ENCODE measurements at places on chromosomes 3 and 15. TPM values are rescaled to one million over a fixed set of nuclear protein-coding genes. Genes with fewer than 3 reads are reported as not detected.
A peak's percentile ranks its signal among the peaks of the same experiment; 100 is the strongest.

DNA sequence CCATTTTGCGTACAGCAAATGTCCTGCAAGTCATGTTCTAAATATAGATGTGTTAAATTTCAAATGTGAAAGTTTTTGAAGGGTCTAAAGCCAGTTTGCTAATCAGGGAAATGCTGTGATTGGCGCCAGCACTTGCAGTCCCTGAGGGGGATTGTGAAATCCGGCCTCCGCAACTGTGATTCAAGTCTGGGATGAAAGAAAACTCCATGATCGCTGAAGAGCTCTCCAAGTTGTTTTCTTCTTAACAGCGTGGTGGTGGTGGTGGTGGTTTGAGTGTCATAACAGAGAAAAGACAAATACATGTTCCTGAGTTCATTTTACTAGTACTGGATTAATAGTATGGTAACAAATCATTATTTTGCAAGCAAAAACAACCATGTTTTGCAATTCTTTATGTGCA is 51.8 kb downstream of the MITF start:
- no peaks in the 10 kb centered on the region for H3K36me3 ChIP-seq
- no peaks in the 10 kb centered on the region for H3K27me3 ChIP-seq
- H3K27ac ChIP-seq, result peak overlapping the region; percentile 20

The ATP13A4 gene
- 2.6 TPM for total RNA-seq

The CA12 gene
- total RNA-seq, result not detected

GRCh38 chr15:70201425-70201775 is 103.7 kb upstream of the TLE3 start:
- no peaks in the 10 kb centered on the region for H3K4me1 ChIP-seq
- H3K27me3 ChIP-seq, result no peaks in the 10 kb centered on the region
- DNase-seq, result no peak
- H3K27ac ChIP-seq, result no peak overlapping the region

DNA sequence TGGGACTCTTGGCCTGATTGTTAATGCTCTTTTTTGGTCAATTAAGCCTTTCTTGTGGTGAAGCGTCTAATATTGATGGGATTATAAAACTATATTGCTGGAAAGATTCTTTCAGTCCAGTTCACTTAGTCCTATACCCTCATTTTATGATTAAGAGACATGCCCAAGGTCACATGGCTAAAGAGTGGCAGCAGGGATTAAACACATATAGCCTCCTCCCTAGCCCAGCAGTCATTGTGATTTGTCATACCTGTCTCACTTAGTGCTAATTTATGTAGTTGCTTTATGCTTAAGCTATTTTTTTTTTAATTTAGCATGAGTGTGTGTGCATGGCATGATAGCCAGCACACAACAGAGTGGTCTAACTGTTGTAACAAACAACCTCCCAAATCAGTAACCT is 9.5 kb downstream of the PARP14 start:
- H3K36me3 ChIP-seq, result peaks cover 38% of the 10 kb centered on the region
- H3K4me1 ChIP-seq, result peaks cover 6% of the 10 kb centered on the region
- H3K27me3 ChIP-seq, result no peaks in the 10 kb centered on the region
- no peak for DNase-seq
- no peak overlapping the region for H3K4me3 ChIP-seq

The DZIP1L gene
- total RNA-seq, result 0.20 TPM

GRCh38 chr3:8895829-8896228 is 67.4 kb downstream of the RAD18 start:
- no peaks in the 10 kb centered on the region for H3K36me3 ChIP-seq
- DNase-seq, result no peak
- no peak overlapping the region for H3K27ac ChIP-seq
- no peak overlapping the region for H3K4me3 ChIP-seq

GRCh38 chr3:126678693-126679317 is 23.9 kb upstream of the TXNRD3 start:
- H3K36me3 ChIP-seq, result no peaks in the 10 kb centered on the region
- peaks cover 7% of the 10 kb centered on the region for H3K27me3 ChIP-seq
- DNase-seq, result no peak
